ENCODE measurements at places on chromosomes 16 and 17. TPM values are rescaled to one million over a fixed set of nuclear protein-coding genes. Genes with fewer than 3 reads are reported as not detected.

DNA sequence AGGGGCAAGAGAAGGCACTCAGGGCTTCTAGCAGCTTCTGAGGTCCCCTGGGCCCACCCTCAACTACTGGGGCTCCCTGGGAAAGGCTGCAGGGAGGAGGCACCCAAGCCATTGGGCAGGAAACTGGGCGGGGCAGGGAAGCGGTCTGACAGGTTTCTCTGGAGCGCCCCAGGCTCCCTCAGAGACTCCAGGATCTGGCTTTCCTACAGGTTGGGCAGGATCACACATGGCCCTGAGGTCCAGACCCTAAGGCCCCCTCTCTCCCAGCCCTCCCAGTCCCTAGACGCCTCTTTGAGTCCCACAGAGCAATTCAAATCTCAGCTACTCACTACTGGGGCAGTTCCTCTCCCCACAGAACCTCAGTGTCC is 14.3 kb downstream of the JUP start:
- no peak for DNase-seq

- DNase-seq, result no peak
Observed at GRCh38 chr17:55266958-55267688, 2.4 kb downstream of the HLF start.

- DNase-seq, result no peak
Observed at GRCh38 chr17:53032861-53033271, 789.9 kb upstream of the KIF2B start.

GRCh38 chr17:4759776-4760236 is 11.9 kb upstream of the TM4SF5 start:
- no peak for DNase-seq

DNA sequence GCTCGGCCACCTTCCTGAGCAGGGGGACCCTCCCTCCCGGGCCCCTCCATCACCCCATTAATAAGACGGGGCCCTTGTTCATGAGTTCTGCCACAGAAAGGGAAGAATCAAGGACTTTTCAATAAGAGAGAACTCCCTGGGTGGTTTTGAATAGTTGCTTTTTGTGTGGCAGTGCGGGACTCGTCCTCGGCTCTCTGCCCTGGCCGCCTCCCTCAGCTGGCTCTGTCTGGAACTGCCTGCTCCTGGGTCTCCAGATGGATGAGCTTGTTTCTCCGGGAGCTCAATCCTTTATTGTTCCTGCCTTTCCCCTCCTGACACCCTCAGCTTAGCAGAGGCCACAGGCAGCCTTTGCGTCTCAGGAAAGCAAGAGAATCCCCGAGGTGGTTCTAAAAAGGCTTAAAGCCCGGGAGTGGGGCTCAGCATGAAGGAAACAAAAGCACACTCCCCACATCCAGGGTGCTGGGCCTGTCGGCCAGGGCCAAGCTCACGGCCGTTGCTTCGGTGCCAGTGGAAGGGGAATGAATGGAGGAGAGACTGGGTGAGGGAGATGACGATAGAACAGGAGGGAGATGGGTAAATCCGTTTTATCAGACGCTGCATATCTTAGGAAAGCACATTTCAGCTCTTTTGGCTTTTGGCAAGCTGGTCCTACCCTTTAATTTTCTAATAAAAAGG is 60.2 kb downstream of the RAI1 start:
- DNase-seq, result no peak

DNA sequence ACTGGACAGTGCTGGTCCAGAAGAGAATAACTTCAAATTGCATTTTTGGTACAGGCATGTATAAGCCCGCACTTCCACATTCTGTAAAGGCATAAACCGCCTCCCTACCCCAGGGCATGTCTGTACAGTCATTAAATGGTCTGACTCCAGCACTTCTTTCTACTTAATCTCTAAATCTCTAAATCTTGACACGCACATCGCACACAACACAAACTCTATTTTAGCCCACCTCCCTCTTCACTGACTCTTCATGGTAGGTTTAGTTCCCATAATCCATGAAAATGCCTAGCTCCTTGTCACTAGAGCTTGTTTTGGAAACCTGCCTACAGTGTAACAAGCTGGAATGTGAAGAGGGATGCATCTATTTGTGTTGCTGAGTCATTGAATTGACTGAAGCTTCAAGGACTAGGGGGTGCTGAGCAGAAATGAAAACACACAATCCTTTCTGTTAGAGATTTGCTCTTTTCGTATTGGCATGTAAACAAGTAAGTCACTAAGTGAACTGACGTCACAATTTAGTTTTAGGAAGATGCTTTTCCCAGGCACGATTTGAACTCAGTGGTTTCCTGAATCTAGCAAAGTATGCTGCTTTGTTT is 1.6 kb upstream of the DUSP14 start:
- peak; percentile 97 for DNase-seq

DNA sequence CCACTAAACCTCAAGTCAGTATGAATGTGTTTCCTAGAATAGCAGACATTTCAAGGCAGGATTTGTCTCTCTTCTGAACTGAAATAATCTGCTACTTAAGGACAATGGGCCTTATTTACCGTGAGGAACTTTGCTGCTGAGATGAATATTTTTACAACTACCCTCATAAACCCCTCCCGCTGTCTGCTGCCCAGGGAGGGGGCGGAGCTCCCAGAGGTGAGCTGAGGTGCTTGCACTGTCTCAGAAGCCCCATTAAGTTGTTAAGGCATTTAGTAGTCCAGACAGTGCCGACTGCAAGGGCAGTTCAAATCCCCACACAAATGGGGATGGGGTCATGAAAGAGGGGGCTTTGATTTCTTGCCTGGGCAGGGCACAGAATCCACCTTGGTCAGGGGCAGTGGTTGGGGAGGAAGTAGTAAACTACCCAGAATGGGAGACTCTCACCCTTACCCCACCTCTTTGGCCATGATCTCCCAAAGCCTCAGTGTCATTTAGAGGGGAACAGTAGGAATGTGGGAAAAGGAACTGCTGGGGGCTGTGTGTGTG is 19.2 kb downstream of the HNF1B start:
- no peak for DNase-seq

GRCh38 chr17:48494335-48494734 is 36.5 kb downstream of the HOXB1 start:
- DNase-seq, result no peak

GRCh38 chr17:80785477-80786178 is 206.0 kb upstream of the CHMP6 start:
- no peak for DNase-seq

GRCh38 chr16:29826342-29826695 is 6.1 kb downstream of the MVP start:
- DNase-seq, result no peak

DNA sequence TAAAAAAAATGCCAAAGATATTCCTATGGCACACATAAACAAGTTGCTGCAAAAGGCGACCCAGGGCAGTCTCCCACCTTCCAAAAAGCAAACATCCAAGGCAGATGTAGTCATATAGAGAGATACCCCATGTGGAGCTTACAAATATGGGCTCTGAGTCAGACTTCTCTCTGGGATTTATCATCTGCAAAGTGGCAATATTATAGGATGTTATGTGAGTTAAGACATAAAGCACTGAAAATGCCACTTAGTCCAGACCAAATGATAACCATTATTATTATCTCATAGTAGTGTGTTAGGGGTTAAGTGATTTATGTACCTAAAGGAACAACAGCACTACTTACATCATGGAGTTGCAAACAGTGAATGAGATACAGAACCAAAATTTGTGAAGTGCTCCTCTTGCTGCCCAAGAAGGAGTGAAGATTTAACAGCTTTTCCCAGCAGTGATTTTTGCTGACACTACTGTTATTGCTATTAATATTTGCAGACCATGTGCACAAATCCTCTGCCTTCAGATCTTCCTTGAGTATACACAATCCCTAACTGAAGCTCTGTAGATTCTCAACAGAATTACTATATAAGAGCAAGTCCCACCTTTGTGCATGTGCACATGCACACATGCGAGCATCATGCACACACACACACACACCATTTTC is 560.0 kb upstream of the SALL1 start:
- DNase-seq, result no peak

GRCh38 chr17:4947010-4947410 is 1.3 kb downstream of the PFN1 start:
- DNase-seq, result no peak

GRCh38 chr16:65895906-65896305 is 470.6 kb upstream of the CDH5 start:
- no peak for DNase-seq

The SLC12A3 gene
- not detected for polyA plus RNA-seq

The HAP1 gene
- polyA plus RNA-seq, result 1.3 TPM

The WNK4 gene
- polyA plus RNA-seq, result 1.3 TPM

The TMEM132E gene
- polyA plus RNA-seq, result not detected

Data from A549 (cell line).